AG04450 (cell line): ENCODE measurements at places on chromosomes 1 and 21.
A peak's percentile ranks its signal among the peaks of the same experiment; 100 is the strongest.

- DNase-seq = no peak
Observed at GRCh38 chr1:14855268-14855667, 256.8 kb downstream of the KAZN start.

- no peak for DNase-seq
Observed at GRCh38 chr1:53390261-53390660, 62.4 kb upstream of the LRP8 start.

GRCh38 chr1:21553116-21553926, 44.1 kb downstream of the ALPL start:
- DNase-seq = peak; percentile 80

DNA sequence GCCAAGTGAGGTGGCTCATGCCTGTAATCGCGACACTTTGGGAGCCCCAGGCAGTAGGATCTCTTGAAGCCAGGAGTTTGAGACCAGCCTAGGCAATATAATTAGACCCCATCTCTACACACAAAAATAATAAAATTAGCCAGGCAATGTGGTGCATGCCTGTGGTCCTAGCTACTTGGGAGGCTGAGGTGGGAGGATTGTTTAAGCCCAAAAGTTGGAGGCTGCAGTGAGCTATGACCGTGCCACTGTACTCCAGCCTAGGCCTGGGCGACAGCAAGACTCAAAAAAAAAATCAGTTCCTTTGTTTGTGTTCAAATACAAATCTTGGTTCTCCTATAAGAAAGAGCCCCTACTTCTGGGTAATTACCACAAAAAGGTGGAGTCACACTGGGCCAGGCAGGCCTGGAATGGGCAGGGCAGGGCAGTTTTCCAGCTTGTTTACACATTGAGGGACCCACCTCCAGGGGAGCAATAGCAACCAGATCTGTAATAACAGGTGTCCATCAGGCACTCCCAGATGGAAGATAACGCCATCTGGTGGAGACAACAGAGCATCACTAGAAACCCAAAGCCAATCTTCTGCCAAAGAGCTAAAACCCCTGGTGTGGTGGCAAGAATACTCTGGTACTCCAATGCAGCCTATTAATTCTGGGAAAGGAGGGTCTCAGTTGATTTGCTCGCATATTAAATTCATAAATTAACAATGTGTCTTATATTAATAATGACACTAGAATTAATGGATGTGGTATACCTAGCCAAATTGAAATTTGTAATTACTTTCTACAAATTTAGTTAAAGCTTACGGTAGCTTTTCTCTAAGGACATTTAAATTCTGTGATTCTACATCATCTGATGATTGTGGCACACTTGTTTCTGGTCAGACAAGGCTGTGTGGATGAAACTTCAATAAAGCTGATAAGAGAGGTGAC, 13.2 kb downstream of the PPP1R15B start:
- no peak for DNase-seq

DNA sequence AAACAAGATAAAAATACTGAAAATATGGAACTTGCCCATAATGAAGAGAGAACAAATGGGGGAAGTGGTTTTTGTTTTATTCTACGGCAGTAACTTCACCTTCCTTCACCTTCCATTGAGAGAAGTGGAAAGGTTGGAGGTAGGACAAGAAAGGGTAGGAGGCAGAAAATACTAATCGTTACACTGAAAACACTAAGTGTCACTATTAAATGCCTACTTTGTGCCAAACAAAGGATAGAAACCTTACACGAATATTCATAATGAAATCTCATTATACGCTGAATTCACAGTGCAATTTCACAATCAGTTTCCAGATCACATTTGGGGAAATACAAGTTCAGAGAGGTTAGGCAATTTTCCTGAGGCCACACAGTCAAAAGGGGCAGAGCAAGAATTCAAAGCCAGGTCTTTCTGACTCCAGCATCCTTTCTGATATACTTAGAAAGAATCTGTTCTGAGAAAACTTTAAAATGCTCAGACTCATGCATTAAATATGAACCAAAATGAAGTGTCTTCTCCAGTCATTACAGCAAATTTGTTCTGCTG, 3.0 kb downstream of the TIAM1 start:
- DNase-seq = no peak

- DNase-seq = no peak
Observed at GRCh38 chr1:154703170-154703569, 95.2 kb upstream of the ADAR start.

DNA sequence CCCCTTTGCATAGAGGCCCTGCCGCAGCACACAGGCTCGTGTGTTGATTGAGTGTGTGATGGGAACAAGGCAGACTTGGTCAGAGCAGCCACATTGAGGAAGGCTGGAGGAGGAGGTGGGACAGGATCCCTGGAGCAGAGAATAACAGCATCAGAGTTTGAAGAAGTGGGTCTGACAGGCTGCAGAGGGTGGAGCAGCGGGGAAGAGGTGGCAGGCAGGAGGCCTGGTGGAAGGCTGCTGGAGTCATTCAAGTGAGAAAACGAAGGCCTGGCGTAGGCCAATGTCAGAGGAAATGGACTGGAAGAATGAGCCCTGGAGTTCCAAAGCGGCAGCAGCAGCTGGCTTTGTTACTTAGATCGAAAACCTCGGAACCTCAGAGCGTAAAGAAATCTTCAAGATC, 115.0 kb upstream of the GRIK3 start:
- no peak for DNase-seq

- DNase-seq = no peak
Observed at GRCh38 chr1:228445843-228446650, 29.4 kb upstream of the TRIM17 start.

DNA sequence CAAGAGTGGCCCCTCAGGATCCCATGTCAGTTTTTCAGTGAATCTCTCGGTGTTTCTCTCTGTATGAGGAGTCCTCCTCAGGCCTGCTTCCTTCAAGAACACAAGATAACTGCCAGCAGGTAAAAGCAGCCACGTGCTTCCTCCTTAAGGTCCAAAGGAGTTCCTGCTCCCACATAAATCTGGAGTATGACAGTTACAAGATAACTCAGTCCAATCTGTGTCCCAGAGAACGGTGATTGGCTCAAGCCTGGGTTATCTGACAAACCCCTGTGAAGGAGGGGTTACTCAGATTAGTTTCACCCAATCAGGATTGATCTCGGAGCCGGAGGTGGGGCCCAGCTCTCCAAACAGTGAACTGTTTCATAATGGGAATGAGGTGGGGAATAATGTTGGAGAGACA, 5.8 kb upstream of the ANKRD13C start:
- DNase-seq = no peak

- DNase-seq = no peak
Observed at GRCh38 chr1:200184196-200184595, 156.7 kb downstream of the NR5A2 start.

GRCh38 chr1:33275706-33276572, 19.6 kb downstream of the ZNF362 start:
- DNase-seq = no peak

DNA sequence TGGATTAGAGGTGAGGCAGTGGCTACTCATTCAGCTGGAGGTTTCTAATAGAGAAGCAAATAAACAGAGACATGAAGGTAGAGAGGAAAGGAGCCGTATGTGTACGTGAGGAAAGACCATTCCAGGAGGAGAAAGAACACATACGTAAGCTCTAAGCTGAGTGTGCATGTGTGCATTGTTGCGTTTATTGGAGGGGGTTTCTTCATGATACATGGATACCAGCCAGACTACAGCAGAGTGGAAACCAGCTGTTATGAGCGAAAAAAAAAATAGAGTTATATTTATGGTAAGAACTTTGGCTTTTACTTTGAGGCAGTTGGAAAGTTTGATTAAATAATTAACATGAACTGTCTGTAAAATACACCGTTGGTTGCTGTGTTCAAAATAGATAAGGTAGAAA, 173.4 kb upstream of the RGS18 start:
- DNase-seq = no peak

DNA sequence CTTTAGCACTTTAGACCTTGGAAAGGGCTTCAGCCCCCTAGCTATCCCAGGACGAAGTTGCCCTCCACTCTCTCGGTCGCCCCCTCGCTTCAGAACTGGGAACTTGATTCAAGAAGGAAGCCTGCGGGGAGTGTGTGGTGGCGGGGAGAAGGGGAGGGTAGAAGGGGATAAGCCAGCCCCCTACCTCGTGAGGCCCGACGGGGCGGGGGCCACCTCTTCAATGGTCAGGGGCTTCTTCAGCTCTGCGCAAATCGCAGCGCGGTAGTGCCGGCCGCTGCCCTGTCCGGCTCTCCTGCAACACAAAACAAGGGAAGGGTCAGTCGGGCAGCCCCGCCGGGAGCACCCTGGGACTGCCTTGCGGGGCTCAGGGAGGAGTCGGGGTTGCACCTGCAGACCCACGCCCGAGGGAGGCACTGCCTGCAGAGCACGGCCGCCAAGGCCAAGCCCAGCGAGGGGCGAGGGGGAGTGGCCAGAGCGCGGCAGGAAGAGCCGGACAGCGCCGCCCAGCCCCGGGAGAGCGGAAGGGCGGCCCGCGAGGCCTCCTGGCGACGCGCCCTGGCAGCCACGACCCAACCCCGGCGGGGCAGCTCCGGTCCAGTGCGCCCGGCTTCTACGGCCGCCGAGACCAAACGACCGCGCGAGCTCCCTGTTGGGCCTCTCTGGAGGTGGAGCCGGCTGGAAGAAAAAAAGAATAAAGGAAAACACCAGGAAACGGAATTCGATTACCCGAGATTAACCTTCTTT, 56.2 kb upstream of the RASAL2 start:
- DNase-seq = no peak

DNA sequence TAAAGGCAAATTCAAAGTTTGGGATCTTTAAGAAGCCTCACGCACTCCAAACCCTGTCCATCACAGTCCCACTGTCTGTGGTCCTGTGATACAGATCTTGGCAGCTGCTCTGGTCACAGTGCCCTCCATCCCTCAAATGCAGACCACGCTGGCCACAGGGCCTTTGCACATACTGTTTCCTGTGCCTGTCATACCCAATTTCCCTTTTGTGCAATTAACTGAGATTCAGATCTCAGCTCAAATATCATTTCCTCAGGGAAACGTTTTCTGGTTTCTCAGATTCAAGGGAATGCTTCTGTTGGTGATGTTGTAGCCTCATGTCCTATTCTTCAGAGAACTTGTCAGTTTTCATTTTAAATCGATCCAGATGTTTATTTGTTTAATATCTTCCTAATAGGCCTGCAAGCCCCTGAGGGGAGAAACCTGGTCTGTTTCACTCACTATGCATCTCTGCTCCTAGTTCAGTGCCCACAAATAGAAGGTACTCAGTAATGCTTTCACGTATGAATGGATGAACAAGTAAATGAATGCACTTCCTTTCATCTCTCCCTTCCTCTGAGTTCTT, 24.2 kb upstream of the GRIK3 start:
- DNase-seq = no peak

DNA sequence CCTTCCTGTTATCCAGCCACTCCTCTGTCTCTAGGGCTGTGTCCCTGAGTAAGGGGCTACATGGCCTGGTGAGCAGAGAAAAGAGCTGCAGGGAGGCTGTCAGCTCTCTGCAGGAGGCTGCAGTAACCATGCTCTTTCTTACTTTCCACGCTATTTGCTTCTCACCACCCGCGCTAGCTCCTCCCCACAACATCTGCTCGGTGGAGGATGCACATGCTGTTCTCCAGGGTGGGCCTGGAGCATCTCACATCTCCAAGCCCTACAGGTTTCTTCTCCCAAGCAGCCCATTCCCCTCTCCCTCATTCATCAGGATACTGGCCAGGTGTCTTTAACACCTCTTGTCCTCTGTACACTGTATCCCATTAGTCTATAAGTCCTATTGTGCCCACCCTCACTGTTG, 103.8 kb downstream of the IER5 start:
- DNase-seq = no peak

DNA sequence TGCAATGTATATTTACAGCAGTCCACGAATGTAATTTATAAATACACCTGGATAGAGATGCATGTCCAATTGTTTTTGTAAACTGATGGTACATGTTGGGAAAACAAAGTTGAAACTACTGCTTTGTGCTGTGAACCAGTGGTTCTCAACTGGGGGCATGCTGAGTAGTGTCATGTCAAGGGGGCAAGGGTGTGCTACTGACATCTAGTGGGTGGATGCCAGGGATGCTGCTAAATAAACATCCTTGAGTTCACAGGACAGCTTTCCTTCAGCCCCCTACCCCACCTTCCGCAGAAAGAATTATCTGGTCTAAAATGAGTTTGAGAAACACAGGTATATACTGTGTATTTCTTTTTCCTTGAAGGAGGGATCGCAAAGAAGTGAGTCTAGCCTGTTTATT, 95.9 kb downstream of the RASAL2 start:
- DNase-seq = no peak

GRCh38 chr21:34343838-34344381, 19.9 kb upstream of the KCNE2 start:
- no peak for DNase-seq

DNA sequence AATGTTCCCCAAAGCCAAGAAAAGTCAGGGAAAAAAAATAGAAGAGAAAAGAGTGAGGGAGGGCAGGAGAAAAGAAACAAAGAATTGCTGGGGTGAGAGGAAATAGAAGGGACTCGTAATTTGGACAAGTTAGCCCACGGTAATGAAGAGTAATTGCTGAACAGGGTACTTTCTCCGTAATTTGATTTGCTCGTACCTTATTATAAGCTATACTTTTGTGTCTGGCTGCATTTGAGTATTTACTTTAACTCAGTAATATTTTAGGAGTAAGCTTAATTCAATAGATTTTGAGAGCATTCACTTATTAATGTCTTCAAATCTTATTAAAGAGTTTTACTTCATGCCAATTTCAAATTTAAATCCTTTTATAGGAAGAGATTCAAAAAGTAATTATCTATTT, 527.5 kb downstream of the COL11A1 start:
- no peak for DNase-seq

DNA sequence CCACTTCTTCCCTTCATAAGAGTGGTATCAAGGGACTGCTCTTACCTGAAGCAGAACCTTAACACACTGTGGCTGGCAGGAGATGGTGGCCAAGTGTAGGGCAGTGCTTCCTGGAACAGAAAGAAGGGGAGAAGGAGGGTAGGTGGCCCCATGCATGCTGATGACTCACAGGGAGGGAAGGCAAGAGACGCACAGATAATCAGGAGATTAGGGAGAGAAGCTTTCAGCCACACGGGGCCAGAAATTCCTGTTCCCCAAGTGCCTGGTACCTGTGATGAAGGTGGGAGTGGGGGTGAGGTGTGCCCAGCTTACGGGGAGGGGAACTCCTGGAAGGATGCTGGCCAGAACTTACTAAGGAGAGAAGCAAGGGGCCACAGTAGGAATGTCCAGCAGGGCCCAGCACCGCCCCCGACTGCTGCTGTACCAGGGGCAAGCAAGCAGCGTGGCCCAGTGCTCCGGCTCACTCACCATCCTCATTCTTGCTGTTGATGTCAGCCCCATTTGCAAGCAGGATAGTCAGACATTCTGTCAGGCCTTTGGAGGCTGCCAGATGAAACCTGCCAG, 7.7 kb downstream of the ANKRD35 start:
- no peak for DNase-seq
